ENCODE measurements at places on chromosomes 1 and 21.

- no peak for DNase-seq
Observed at GRCh38 chr21:43884861-43885417, 19.9 kb downstream of the AGPAT3 start.

GRCh38 chr21:42475036-42475435, 21.0 kb downstream of the RSPH1 start:
- no peak for DNase-seq

DNA sequence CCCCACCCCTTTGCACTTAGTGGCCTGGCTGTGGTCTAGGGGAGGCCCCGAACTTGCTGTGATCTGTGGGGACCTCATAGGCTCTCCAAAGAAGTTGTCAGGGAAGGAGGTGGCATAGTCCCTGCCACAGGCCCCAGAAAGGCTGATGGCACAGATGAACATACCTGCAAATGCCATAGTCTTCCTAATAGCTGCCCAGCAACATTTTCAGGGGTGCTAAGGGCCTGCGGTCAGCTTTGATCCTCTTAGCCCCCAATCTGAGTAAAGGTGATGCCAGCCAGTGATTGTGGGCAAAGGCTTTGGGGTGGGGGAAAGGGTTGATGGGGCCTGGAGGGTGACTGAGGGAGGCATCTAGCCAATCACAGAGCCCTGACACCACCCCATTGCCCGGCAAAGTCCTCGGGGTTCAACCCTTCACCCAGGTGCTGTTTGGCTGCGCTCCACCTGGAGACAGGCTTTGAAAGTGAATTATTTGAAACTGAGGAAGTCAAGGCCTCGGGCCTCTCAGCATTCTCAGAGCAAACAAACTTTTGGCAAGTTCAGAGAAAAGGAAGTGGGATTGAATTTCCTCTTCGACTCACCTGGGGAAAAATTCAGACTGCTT, 35.8 kb downstream of the PAX7 start:
- no peak for DNase-seq

DNA sequence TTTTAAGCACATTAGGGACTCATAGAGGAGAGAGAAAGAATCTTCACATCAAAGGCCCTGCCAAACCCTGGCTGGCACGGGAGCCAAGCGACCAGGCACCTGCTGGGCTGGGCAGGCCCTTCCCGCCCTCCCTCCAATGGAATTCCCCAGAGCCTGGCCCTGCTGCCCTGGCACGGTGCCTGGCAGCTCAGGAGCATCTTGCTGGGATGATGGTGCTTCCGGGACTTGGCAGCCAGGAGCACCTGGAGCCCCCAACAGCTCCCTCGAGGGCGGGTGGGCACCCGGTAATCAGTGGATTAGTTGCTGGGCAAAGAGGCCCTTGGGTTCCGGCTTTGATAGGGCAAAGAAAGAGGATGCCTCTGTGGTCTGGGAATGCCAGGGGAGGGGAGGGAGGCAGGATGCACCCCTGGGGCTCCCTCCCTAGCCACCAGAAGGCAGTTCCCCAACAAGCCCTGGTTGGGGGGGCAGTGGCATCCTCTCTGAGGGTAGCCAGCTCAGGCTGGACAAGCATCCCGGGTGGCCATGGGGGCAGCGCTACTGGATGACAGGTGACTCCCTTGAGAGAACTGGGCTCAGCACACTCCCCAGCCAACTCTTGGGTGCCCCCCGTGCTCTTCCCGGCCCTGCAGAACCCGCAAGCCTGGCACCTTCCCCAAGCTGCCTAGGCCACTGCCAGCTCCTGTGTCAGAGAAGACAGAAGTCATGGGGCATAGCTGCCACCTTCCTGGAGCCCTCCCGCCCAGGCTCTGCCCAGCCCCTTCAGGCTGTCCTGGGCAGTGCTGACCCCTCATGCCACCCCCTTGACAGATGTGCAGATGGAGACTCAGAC, 26.4 kb downstream of the KRTAP10-1 start:
- DNase-seq, result peak; percentile 90

DNA sequence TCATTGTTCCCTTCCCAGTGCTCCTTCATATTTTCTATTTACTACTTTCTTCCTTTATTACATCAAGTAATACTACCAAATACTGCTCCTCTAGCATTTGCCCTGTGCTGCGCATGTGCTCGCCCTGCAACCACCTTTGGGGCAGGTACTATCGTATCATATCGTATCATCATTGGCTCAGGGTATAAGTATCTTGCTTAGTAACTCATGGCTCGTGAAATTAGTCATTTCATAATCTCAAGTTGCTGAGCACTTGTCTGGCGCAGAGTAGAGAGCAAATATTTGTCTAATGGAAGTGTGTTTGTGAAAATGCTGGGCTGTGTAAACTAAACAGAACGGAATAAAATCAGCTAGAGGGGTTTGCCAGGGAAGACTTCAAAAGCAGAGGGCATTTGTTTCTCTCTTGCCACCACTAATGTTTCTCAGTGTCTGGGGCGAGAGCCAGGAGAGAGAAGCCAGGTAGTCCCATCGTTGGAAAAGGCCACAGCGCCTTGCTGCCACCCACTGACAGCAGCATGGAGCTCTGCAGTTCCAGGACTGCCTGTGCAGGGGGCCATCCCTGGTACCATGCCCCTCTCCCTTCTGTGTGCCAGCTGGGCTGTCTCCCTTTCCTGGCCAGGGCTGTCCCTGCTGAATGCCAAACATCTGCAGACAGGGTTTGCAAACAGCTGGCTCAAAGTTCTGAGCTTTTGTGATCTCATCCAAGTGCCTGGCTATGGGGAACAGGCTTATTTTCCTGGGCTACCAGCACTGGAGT, 20.0 kb upstream of the CPT2 start:
- DNase-seq, result peak; percentile 28
